ENCODE measurements at places on chromosomes 3 and 15. TPM values are rescaled to one million over a fixed set of nuclear protein-coding genes. Genes with fewer than 3 reads are reported as not detected.

CCDC13 gene
- 0.52 TPM for total RNA-seq

AMIGO3 gene
- total RNA-seq, result not detected

CYP19A1 gene
- total RNA-seq, result not detected

PPCDC gene
- 32.4 TPM for total RNA-seq

ARRDC4 gene
- 0.42 TPM for total RNA-seq

ARGFX gene
- total RNA-seq, result not detected
